ENCODE measurements at places on chromosomes 11 and 22. TPM values are rescaled to one million over a fixed set of nuclear protein-coding genes. Genes with fewer than 3 reads are reported as not detected.

NUMA1 gene
- 169 TPM for total RNA-seq

DNA sequence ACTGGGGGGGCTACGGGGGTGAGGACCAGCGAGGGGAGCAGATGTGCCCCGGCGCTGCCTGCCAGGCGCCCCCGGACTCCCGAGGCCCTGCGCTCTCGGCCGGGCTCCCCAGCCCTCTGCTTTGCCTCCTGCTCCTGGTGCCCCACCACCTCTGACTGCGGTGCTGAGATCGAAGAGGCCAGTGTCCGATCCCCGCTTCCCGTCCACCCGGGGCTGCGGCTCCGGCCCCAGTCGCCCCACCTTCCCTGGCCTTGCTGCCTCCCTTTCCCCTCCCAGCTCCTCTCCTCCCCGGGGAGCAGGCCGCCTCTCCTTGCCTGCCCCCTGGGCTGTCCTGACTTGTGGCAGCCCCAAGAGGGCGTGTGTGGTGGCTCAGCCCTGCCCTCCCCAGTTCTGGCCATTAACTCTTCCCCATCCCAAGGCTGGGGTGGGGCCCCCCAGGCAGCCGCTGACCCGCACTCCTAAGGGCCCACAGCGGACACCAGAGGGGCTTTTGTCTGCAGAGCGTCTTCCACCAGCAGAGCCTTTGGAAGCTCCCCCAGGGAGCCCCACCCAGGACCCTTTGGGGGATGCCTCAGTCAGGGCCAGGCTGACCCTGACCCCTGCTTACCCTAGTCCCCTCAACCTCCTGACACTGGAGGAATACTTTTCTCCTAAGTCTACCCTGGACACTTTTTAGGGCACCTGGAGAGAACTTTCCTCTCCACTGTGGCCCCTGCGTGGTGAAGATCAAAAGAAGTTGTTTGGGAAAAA lies 16.6 kb downstream of the RTN4RL2 start:
- peak; percentile 24 for DNase-seq

- no peak for DNase-seq
These were observed 16.6 kb downstream of the TTLL8 start for GRCh38 chr22:50041361-50042065.

OR52A1 gene
- total RNA-seq: not detected

GRCh38 chr11:122307476-122308035 lies 191.5 kb upstream of the BLID start:
- no peak for DNase-seq

DNA sequence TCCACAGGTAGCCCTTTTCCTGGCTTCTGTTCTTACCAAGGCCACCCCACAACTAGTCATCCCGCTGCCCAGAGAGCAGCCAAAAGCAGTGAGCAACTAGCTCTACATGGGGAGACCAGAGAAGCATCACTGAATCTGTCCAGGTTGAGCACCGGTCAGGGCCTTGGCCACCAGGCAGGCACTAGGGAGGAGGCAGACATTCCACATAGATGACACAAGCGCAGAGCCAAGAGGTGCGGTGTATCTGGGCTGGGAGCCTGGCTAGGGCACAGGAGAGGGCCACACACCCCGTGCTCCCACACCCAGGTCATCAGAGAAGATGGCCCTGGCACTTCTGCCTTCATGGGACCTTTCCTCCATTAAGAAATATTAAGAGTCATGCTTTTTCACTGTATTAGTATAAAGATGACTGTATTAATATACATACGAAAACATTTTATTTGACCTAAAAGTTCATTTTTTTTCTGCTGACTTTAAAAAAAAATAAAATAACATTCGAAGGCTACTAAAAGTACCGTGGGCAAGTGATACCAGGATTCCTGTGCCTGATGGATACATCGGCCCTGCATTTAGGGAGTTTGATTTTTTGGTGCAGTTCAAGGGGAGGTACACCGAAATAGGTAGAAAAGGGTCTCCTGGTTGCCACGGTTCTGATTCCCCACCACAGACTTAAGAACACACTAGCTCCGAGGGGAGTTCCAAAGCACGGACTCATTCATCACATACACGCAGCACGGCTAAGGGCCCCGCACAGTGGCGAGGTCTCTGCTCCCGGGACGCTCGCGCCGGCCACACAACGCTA lies 1.2 kb downstream of the DGCR2 start:
- DNase-seq: peak; percentile 44

FGF4 gene
- total RNA-seq: not detected

CBL gene
- 20.7 TPM for total RNA-seq

- no peak for DNase-seq
These were observed 299.0 kb downstream of the ETS1 start for GRCh38 chr11:128288368-128288767.

- no peak for DNase-seq
These were observed 12.6 kb upstream of the IL18BP start for GRCh38 chr11:71986131-71986530.

DNA sequence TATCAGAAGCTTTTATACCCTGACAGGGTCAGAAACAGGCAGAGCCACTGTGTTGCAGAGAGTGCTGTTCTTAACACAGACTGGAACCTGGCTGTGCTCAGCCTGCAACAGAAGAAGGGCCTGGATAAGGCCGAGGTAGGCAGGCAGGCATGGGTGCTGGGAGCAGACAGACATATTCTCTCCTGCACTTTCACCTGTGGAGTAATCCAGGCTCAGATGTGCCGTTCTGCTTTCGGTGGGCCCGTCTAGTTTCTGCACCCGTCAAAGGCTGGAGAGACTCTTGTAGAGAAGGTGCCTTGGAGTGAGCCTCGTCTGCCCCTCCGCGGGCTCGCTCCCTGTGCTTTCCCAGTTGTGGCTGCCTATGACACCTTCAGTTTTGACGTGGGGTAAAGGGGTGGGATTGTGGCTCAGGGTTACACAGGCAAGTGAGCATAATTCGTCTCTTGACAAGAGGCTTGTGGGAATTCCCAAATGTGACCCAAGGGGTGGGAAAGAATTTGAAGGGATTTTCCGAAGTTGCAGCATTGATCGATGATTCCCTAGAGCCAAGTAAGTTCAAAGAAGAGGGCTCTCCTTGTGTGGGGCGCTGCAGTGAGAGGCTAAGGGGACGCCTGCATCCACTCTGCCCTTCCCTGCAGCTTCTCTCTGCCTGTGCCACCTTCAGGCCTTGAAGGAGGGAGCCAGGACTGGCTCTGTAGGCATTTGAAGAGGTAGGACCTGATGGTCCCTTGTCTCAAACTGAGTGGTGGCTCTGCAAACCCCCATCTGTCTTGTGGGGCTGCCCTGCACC lies 16.2 kb upstream of the ST3GAL4 start:
- DNase-seq: no peak

GRCh38 chr11:2305788-2306451 lies 4.1 kb downstream of the TSPAN32 start:
- peak; percentile 48 for DNase-seq

SLC5A12 gene
- 0.43 TPM for total RNA-seq

ALDH3B1 gene
- total RNA-seq: 27.1 TPM

- no peak for DNase-seq
These were observed 105.6 kb downstream of the ATXN10 start for GRCh38 chr22:45777046-45777851.

- DNase-seq: no peak
These were observed 23.5 kb downstream of the FZD4 start for GRCh38 chr11:86931548-86932258.

DNA sequence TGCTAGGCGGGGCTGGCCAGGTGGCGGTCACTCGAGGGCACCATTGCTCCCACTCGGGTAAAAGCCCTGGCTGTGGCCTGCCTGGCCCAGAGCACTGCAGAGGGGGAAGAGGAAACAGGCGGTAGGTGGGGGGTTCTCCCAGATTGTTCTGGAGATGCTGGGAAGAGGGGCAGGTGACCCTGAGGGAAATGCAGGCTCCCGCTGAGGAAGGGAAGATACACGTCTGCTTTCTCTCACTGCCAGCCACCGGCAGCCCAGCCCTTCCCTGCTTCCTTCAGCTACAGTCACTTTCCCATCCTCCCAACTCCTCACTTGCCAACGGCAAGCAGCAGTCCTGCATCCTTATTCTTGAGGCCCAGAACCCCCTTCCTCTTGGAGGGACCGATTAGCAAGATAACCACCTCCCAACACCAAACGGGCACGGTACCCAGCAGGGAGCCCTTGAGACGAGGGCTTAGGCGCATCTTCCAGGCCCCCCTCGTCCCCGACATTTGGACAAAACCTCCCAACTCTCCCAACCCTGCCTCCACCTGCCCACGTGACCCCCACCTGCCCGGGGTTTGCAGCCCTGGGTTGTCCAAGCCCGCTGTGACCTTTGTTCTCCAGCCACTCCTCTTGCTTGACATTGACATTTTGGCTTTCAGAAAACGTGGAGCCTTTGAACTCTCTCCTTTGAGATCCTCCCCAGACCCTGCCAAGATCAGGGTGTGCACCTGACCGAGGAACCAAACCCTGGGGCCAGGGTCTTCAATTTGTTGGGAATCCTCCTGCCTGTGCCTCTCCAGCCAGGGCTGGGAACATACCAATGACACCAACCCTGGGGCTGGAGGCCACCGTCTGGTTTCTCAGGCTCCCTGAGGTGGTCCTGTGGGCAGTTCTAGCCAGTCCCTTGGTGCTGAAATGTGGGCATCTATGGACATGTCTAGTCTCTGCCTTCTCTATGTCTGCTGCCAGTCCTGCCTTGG lies 48.8 kb upstream of the TTLL12 start:
- DNase-seq: no peak

MRGPRF gene
- 61.3 TPM for total RNA-seq

SEC14L2 gene
- 9.5 TPM for total RNA-seq

TRIM49 gene
- not detected for total RNA-seq

LMO2 gene
- under 0.01 TPM for total RNA-seq

PANX2 gene
- 0.43 TPM for total RNA-seq

DNA sequence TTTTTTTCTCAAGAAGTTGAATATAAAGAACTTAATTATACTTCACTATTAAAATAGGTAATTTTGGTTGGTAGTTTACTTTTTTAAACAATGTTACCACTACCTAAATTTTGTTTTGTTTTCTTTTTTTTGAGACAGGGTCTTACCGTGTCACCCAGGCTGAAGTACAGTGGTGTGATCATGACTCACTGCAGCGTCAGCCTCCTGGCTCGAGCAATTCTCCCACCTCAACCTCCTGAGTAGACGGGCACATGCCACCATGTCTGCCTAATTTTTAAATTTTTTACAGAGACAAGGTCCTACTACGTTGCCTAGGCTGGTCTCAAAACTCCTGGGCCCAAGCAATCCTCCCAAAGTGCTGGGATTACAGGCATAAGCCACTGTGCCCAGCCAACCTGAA lies 17.6 kb downstream of the SPCS2 start:
- no peak for DNase-seq

DNA sequence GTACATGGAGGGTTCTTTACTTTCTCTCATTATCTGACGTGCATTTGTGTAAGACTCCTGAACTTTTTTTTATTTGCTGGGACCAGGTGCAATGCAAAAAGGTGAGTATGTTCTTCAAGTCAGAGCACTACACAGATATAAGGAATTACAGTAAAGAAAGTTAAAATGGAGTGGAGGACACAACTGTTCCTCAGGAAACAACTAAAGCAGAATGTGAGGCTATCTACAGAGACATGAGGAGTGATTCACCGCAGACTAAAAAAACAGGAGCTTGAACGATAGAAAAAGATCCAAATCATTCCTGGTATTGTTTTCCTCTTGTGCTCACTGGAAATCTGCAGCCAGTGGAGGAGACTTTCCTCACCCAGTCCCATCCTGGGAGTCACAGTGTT lies 106.2 kb downstream of the ABTB2 start:
- DNase-seq: peak; percentile 30

DNA sequence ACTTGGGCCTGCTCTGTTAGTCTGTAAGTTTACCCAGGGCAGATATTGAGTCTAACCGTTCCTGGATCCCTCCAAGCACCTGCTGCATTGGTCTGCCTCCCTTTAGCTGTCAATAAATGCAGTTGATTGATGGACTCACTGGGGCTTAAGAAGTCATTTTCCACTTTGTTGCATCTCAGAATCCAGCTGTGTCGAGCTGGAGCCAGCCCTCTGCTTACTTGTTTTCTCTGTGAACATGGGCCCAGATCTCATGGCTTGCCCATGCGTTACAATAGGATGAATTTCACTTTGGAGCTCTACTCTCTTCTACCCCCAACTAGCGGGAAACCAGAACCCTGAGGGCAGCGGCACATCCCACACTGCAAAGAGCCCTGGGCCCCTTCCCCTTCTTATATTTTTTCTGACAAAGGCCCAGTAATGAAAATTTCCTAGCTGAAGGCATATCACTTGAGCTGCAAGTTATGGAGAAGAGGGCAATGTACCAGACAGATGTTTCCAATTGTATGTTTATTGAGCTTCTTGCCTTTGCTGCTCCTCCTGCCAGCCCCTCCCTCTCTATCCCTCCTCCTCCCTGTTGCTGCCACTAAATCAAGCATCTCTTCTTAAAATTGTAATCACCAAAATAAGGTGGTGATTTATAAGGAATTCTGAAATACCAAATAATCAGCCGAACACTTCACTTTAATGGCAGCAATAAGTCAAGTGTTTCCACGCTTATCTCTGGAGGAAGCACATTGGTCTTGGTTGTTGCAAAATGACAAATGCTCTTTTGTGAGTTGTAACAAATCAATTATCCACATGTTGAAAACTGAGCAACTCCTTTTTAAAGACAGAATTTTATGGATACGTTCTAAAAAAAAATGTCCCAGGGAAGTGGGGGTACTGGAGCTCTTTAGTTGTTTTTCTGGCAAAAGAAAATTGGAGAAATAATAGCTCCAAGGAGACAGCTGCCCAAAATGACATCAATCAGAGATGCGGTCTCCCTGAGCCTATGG lies 212.3 kb upstream of the ZBED5 start:
- DNase-seq: no peak

DNA sequence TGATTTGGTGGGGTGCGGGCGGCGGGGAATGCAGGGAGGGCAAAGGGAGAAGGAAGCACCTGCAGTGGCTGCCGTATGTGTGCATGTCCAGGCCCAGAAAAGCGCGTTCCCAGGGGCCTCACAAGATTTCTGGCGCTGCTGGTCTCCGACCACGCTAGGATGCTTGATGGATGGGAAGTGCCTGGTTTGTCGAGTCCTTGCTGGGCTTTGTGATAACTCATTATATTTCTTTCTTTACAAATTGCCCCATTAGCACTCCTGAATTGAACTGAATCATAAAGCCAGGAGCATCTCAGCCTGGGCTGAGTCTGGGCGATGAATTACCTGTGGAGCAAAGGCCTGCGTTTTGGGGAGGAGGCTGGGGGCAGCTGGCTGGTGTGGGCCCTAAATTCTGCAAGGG lies 69.2 kb upstream of the LMO1 start:
- no peak for DNase-seq

GRCh38 chr11:73034331-73034730 lies 107.8 kb downstream of the FCHSD2 start:
- no peak for DNase-seq

ANO5 gene
- total RNA-seq: 0.32 TPM

MPZL3 gene
- total RNA-seq: 0.32 TPM

DNA sequence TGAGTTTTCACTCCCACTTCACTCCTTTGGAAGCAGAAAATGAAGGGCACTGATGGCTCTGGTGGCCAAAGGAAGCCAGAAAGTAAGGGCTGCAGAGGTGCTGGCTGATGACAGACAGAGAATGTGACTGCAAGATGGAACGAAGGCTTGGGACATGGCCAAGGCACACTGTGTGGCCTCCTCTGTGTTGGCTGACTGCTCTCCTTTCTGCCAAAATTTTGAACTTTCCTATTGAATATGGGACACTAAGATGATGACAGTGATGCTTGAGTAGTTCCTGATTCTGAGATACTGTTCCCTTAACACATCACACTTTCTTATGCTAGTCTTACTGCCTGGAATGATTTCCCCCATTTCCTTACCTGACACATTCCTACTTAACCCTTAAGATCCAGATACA lies 156.4 kb downstream of the SWAP70 start:
- no peak for DNase-seq

OR8A1 gene
- not detected for total RNA-seq
